ENCODE measurements at places on chromosomes 12 and 14.

DNA sequence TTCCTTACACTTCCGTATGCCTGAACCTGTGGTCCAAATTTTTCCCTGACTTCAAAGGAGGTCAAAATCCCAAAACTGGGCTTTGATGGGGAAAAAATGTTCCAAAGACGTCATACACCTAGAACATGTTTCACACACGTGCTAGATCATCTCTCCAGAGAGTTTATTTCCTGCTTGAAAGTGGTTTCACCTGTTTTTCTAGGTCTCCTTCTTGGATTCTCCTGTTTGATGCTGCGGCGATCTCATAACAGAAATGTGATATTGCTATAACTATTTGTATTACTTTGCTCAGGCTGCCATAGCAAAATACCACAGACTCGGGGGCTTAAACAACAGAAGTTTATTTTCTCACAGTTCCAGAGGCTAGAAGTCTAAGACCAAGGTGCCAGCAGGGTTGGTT lies 19.7 kb upstream of the TMCC3 start:
- H3K27ac ChIP-seq: no peak overlapping the region
- peaks cover 4% of the 10 kb centered on the region for H3K4me1 ChIP-seq
- H3K36me3 ChIP-seq: no peaks in the 10 kb centered on the region
- H3K27me3 ChIP-seq: peaks cover 4% of the 10 kb centered on the region
- no peak for DNase-seq

DNA sequence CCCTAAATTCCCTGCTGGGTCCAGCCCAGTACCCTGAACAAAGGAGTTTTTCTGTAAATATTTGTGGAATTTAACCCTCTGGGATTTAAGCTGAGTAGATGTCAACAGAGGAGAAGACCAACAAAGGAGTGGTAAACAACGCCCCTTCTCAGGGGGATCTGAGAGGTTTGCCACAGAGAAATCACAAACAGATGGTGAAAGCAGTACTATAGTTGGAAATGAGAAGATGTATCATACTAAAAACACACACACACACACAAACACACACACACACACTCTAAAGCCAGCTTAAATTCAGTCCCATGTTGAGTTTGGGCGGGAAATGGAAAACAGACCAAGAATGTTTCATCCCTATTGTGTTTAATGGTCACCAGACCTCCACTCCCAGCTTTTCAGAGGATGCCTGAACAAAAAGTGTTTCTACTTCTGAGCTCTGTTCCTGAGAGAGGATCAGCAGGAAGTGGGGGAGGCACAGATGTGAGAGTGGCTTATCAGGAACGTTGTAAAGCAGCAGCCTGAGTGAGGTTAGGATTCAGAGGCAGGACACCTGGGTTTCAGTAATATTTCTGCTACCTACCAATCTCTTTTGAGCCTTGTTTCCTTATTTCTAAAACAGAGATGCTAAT lies 3.2 kb downstream of the BIN2 start:
- no peaks in the 10 kb centered on the region for H3K27me3 ChIP-seq
- H3K4me1 ChIP-seq: peaks cover 86% of the 10 kb centered on the region

- H3K4me3 ChIP-seq: no peak overlapping the region
- no peaks in the 10 kb centered on the region for H3K4me1 ChIP-seq
- DNase-seq: no peak
- no peak overlapping the region for H3K27ac ChIP-seq
These were observed 324.5 kb downstream of the NELL2 start for GRCh38 chr12:44551631-44552030.

DNA sequence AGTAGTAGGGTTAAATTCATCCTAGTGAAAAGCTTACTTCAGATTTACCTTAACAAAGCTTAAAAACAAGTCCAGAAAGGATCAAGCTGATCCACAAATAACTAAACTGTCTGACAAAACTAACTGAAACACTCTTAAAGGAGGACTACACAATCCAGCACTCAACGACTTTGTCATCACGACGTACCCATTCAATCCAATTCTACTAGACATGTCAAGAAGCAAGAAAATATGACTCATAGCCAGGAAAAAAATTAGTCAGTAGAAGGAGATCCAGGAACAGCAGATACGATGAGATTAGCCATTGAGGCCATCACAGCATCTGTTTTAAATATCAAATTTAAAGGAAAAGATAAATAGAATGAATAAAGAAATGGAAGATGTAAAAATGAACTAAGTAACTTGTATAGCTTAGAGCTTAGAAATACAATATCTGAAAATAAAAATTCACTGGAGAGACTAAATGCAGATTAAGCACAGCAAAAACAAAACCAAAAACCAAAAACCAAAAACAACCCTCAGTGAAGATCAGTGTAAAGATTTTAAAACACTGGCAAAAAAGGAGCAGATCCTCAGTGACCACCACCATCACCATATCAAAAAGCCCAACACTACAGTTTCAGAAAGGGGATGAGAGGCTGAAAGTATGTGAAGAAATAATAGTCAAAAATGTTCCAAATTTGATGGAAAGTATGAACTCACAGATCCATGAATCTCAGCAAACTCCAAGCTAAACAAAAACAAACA lies 95.0 kb upstream of the CCND2 start:
- DNase-seq: no peak
- H3K4me1 ChIP-seq: no peaks in the 10 kb centered on the region
- H3K27ac ChIP-seq: no peak overlapping the region
- H3K36me3 ChIP-seq: no peaks in the 10 kb centered on the region
- no peak overlapping the region for H3K4me3 ChIP-seq

GRCh38 chr12:78145398-78145797 lies 314.7 kb downstream of the NAV3 start:
- no peak for DNase-seq
- no peak overlapping the region for H3K27ac ChIP-seq
- no peaks in the 10 kb centered on the region for H3K27me3 ChIP-seq
- H3K4me1 ChIP-seq: no peaks in the 10 kb centered on the region
- no peak overlapping the region for H3K4me3 ChIP-seq
